Aorta (tissue), 5 donors: ENCODE measurements at places on chromosomes 2 and 18.
A peak's percentile ranks its signal among the peaks of the same experiment; 100 is the strongest.

GRCh38 chr18:36635414-36636096, 193.2 kb downstream of the TPGS2 start:
- no peaks in the 10 kb centered on the region for H3K36me3 ChIP-seq
- no peak for DNase-seq
- H3K4me3 ChIP-seq = no peak overlapping the region

- no peak overlapping the region for H3K4me3 ChIP-seq
- H3K27me3 ChIP-seq = no peaks in the 10 kb centered on the region
- H3K4me1 ChIP-seq = no peaks in the 10 kb centered on the region
- DNase-seq = no peak
- no peaks in the 10 kb centered on the region for H3K36me3 ChIP-seq
- H3K27ac ChIP-seq = no peak overlapping the region
Measured at GRCh38 chr18:38256366-38256765, 690.8 kb upstream of the CELF4 start.

DNA sequence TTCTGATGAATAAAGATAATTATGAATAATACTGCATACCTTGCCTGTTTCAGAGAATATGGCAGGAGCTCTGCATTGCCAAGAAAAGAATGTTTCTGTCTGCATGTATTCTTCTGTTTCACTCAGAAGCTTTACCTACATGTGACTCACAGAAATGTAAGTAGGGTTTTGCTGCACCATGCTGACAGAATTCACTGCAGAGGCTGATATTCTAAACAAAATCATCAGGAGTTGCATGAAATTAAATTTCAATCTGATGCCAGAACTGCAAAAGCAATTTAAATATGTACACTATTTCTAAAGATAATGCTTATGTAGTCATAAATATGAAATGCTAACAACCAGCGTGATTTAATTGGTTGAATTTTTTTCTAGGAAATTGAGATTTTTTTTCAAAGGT, 332.8 kb upstream of the FSHR start:
- no peak overlapping the region for H3K4me3 ChIP-seq
- H3K36me3 ChIP-seq = no peaks in the 10 kb centered on the region
- DNase-seq = no peak
- H3K27ac ChIP-seq = no peak overlapping the region

DNA sequence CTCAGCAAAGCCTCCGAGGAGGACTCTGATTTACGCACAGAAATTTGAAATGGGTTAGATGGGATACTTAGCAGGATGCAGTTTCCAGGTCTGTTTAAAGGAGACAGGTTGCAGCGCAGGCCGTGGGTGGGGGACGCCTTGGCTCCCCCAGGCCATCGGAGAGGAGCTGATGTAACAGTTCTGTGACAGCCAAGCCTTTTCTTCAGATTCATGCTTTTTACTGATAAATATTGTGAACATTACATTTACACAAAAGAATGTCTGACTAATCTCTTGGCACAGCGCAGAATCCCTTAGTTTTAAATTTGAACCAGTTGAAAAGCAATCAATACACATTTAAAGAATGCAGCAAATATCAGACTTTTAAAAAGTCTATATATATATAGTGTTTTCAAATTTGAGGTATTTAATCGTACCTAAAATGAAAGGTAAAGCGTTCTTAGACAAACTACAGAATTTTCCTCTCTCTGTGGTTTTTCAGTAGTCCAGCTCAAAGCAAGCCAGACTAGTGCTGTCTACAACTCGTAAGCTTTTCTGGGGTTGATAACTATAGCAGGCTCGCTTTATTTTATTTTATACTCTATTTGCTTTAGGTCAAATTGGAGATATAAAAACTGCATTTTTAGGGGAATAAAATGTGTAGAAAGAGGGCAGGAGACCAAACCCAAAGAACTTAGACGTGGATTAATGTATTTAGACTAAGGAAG, 221.9 kb downstream of the PIEZO2 start:
- no peaks in the 10 kb centered on the region for H3K4me1 ChIP-seq
- peak overlapping the region; percentile 45 for H3K4me3 ChIP-seq
- DNase-seq = peak; percentile 48
- no peaks in the 10 kb centered on the region for H3K27me3 ChIP-seq
- H3K36me3 ChIP-seq = no peaks in the 10 kb centered on the region
- no peak overlapping the region for H3K27ac ChIP-seq

DNA sequence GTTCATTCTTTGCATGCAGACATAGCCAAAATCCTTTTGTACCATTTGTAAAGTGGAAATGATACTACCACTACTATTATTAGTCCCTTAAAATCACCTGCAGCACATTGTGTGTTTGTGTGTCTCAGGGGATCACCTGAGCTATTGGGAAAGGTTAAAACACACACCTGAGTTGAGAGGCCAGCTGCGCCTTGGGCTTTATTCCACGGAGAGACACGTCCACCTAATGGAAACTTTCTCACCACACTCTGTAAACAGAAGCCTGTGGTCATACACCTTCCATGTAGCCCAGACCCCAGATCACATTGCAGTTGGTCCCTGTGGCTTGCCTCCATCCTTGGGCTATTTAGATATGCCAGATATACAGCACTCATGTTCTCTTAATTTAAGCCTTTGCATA, 81.8 kb upstream of the SH3BP4 start:
- no peaks in the 10 kb centered on the region for H3K4me1 ChIP-seq
- H3K4me3 ChIP-seq = no peak overlapping the region
- no peaks in the 10 kb centered on the region for H3K27me3 ChIP-seq
- DNase-seq = no peak
